ENCODE measurements at places on chromosomes 5 and 9.

GRCh38 chr9:87479801-87480201 is 17.9 kb upstream of the DAPK1 start:
- DNase-seq = no peak

- DNase-seq = no peak
Measured at GRCh38 chr5:58241389-58241788, 218.5 kb downstream of the PLK2 start.

DNA sequence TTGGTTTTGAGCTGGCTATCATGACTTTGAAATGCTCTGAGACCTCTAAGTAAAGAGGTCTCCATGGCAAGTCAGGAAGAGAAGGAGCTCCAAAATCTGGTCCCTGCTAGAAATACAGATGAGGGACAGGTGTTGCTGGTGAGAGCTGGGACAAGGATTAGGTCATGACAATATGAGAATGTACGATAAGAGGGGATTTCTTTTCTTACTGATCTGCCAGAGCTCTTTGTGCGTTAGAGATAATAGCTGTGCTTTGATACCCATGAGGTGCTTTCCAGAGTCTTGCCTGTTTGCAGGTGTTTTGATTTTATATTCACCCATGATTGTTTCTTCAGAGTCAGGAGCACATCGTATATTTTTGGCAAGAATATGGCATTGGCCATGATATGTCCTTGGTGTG is 56.5 kb downstream of the ANKRD33B start:
- no peak for DNase-seq

DNA sequence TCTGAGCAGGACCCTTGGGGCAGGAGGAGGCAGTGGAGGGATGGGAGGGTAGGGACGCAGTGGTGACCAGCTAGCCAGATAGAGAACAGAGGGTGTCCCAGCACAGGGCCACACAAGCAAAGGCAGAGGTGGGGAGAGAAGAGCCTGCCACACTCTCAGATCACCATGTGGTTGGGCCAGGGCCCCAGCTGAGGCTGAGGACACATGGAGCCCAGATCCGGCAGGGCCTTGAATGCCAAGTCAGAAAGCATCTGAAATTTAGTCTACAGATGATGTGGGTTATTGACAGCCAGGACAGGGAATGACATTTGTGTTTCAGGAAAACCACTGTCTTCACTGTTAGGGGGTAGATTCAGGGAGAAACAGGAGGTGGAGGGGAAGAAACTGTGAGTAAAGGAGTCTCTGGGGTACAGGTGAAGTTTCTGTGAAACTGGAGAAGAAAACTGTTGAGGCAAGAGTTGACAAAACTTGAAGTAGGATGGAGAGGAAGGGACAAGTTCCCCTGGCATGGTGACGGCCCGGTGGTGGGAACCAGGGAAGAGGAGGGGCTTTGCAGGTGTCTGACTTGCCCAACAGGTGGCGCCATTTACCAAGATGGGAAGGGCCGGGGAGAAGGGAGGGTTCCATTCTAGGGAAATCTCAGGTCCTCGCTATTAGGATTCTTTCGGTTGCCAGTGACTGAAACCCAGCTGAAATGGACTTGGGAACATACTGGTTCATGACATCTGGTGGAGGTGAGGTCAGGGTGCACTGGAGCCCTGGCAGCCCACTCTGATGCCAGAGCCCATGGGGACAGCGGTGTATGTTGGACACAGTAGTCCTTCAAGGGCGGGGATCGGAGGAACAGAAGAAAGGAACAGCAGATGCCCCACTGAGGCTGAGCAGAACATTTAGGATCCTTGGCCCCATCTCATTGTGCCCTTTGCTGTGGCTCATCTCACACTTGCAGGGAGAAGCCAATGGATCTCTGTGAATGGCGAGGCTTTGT is 100.1 kb downstream of the KCNIP1 start:
- no peak for DNase-seq

DNA sequence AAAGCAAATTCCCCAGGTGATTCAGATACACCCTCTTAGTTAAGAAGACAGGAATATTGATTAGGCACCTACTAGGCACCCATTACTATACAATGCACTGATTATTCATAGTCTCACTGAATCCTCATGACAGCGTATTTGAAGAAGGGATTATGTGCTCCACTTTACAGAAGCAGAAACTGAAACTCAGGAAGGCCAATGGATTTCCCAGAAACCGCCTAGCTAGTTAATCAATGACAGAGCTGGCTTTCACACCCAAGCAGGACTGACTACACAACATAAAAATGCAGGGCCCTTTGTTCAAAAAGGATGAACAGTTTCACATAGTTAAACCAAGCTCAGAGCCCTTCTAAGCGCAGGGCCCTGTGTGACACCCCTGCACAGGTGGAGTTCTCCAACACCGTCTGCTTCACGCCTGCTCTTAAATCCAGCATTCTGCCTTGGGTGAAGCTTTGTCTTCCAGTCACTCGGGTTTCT is 117.3 kb downstream of the TTLL11 start:
- no peak for DNase-seq

DNA sequence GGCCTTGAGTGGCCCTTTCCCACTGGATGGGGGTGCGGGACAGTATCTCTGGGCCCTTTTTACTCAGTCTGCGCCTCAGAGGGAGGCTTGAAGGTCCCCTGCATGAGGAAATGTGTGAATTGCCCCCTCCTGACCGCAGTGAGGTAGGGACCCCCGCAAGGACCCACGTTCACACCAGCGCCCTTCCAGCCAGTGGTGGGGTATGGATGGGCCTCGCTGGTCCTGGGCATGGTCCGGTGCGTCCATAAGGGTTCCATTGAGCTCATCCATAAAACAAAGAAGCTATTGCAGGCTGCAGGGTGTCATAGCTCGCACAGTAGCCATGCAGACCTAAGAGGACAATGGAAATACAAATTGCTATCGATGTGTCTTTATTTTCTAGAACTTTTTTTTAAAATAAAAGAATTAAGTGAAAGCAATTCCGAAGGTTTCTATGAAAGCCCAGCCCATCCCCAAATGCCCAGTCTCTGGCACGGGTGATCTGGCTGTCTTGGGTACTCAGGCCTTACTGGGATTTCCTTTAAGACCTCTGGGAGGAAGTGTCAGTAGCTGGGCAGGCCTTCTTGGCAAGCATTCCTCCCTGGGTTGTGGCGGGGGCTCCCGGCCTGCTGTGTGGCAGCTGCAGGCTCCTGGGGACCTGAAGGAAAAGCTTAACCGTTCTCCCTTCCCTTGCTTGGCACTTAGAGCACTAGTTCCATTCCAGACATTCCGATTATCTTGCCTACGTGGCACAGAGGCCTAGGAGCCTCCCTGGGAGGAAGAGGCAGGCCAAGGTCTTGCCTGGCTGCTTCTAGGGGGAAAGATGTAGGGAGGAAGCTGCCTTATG is 1.5 kb upstream of the SEMA5A start:
- DNase-seq = no peak

- no peak for DNase-seq
Measured at GRCh38 chr9:123315635-123316034, 40.4 kb upstream of the CRB2 start.

DNA sequence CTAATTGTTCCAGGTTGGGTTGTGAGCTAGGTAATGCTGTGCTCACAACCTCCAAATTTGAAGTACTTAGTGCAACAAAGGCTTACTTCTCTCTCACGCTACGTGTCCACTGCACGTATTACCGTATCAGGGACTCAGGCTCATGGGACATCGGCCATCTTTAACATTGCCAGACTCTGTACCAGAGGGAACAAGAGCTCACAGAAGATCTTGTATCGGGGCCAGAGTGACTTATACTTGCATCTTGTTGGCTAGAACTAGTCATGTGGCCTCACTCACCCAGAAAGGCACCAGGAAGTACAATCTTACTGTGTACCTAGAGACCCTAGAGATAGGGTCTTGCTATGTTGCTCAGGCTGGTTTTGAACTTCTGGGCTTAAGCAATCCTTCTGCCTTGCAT is 81.1 kb upstream of the KLF9 start:
- DNase-seq = no peak

DNA sequence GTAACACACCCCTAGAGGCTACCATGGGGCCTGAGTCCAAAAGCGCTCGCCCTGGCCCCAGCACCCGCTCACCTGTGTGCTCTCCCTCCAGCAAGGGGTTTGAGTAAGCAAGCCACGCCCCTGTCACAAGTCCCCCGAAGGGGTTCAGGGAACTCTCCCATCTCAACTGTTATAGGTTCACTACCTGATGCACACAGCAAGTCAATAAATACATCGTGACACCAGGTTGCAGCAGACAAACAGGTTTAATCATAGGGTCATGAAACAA is 8.4 kb upstream of the CREBRF start:
- no peak for DNase-seq

DNA sequence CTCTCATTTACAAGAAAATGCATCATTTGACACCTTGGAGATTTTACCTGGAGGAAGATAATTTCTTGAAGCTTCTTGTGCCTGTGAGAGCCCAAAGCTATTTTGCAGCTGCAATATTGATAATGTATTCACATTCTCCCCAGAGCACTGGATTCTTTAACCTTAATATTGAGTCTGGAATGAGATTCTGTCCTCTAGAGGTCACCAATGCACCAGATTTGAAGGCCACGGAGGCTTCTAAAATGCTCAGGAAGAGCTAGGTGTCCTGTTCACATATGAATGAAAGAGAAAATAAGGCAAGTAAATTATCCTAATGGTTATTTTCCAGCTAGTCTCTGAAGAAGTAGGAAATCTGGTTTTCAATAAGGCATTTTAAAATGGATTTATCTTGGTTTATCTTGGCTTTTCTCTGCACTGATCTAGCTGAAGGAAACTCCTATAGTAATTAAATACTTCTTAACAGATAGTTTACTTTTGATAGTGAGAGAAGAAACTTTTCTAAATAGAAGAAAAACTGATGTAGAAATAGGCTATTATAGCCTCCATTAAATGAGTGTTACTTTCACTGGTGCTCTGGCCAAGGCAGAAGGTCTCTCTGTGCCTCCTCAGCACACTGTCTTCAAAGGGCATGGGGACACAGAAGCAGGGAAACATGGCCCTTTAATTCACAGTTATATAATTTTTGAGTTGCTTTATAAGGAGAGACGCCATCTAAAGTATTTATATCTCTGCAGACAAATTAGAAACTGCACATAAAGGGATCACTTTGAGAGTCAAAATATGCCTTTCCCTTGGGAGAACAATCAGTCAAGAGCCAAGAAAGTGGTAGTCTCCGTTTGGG is 297.0 kb upstream of the ACTBL2 start:
- no peak for DNase-seq

- DNase-seq = no peak
Measured at GRCh38 chr5:150313921-150314716, 11.4 kb upstream of the ARSI start.

DNA sequence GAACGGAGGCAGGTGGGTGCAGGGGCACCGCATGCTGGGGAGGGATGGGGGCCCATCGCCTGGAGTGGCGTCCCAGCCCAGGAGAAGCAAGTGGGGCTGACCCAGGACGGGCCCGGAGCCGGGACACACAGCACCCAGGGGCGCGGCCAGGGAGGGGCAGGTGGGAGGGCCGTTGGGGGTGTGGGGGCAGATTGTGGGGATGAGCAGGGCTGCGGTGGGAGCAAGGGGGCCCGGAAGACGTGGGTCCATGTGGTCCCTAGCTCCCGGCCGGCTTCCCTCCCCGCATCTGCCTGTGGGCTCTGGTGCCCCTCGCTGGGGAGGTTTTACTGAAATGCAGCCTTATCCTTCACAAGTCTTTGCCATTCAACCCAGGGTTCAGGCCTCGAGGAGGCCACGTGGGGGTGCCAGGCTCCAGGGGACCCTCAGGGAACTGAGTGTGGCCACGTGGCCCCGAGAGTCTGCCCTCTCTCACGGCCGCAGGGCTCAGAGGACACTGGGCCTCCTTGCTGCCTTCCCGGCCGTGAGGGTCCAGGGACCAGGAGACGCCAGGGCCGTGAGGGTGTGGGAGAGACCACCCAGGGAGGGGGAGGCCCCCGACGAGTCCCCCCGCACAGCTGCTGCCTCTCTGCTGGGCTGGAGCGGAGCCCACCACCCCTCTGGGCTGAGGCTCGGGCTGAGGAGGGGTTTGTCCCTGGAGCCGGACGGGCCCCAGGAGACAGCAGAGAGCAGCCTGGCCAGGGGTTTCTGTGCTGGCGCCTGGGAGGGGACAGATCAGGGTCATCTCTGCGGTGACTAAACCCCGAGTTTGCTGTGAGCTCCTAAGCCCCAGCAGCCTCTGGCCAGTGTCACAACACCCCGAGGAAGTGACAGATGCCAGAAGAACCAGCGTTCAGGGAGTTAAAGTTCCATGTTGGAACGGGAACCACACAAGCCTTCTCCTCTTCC is 35.2 kb downstream of the SLC9A3 start:
- no peak for DNase-seq

DNA sequence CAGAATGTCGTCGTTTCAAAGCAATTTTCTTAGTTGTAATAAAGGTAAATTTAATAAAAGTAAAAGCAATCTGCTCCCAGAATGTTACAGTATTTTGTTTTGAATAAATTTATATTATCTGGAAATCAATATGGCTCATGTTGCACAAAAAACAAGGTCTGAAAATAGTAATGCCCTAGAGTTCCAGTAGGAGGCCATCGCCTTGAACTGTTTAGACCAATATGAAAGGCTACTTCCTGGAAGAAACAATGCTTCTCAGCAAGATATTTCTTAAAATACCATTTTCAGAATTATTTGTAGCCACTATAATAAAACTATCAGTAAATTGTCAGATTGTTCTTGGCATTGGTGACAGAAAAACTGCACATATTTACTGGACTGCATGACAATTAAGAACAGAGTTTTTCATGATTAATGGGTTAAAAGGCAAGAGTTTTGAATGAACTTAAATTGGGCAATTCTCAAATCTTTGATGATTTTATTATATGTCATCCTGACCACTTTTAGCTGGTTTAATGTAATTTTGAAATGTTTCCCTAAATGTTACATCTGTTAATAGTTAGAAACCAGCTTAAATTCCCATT is 153.2 kb downstream of the COMMD10 start:
- no peak for DNase-seq

DNA sequence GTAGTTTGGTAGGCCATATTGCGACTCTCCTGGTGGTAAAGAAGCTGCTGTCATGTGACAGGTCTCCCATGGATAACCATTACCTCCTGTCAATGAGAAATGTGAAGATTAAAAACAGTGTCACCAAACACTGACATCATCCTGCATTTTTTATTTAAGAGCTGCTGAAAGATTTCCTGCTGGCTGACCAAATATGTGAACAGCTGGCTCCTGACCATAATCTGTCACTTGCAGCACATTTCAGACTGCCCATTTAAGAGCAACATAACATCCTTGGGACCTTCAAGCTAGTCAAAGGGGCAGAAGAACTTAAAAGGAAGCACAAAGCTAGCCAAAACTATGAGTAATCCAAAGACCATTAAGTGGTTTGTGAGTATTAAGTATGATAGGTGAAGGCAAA is 288.0 kb downstream of the IZUMO3 start:
- DNase-seq = no peak

GRCh38 chr9:129693741-129694140 is 28.3 kb downstream of the PRRX2 start:
- no peak for DNase-seq

DNA sequence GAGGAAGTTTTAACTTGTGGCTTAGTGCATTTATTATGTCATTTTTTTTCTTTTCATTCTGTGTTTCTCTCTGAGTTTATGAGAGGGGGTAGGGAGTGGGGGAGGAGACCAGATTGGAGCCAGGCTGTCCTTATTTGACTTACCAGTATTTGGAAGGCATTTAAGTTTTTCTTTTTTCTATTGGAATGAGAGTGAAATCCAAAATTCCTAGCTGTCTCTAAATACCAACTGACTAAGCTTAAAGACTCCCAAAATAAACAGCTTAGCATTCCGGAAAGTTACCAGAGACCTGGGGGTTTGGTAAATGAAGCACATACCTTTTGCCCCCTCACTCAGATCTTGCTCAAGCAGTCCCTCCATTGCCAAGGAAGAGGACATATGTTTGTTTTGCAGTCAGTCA is 581.9 kb upstream of the BRINP1 start:
- DNase-seq = no peak
